ENCODE measurements at places on chromosomes 3 and 15.

- DNase-seq: no peak
Observed at GRCh38 chr15:73366766-73367623, 1.8 kb downstream of the HCN4 start.

DNA sequence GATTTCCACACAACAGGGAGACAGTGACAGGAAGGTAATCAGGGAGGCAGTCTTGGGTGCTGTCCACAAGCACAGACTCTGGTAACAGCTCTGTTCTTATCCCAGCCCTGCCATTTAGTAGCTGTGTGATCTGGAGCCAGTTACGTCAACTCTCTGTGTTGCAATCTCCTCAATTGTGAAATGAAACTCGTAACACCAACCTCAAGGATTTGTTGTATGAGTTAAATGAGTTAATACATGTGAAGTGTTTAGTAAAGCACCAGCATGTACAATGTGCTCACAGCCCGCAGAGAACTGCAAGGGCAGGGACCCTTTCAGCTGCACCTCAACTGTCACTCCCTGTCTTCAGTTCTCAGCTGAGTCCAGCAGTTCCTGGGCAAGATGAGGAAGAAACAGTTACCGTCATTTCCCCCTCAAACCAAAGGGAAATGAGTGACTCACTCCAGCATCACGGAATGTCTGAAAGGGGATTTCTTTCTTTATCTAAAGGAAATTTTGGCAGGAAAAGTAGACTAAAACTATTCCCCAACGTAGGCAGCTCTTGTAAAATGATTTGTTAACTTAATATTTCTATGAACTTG, 39.9 kb upstream of the MB21D2 start:
- no peak for DNase-seq

GRCh38 chr15:56234804-56235203, 8.9 kb downstream of the RFX7 start:
- no peak for DNase-seq

DNA sequence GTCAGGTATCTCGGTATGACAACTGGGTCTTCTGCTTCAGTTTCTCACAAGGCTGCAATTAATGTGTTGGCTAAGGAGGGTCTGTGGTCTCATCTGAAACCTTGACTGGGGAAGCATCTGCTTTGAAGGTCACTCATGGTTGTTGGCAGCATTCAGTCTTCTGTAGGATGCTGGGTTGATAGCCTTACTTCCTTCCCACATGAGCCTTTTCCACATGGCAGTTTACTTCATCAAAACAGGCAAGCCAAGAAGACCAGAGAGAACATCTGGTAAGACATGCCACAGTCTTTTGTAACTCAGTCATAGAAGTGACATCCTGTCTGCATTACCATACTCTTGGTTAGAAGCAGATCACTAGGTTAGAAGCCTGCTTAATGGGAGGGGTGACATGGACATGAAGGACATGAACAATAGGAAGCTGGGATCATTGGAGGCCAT, 49.5 kb downstream of the CMC1 start:
- DNase-seq: no peak

- DNase-seq: no peak
Observed at GRCh38 chr3:160180581-160181216, 44.5 kb upstream of the C3orf80 start.

- no peak for DNase-seq
Observed at GRCh38 chr3:141146979-141147470, 84.6 kb upstream of the PXYLP1 start.

- DNase-seq: no peak
Observed at GRCh38 chr15:57495041-57495440, 96.7 kb upstream of the MYZAP start.

DNA sequence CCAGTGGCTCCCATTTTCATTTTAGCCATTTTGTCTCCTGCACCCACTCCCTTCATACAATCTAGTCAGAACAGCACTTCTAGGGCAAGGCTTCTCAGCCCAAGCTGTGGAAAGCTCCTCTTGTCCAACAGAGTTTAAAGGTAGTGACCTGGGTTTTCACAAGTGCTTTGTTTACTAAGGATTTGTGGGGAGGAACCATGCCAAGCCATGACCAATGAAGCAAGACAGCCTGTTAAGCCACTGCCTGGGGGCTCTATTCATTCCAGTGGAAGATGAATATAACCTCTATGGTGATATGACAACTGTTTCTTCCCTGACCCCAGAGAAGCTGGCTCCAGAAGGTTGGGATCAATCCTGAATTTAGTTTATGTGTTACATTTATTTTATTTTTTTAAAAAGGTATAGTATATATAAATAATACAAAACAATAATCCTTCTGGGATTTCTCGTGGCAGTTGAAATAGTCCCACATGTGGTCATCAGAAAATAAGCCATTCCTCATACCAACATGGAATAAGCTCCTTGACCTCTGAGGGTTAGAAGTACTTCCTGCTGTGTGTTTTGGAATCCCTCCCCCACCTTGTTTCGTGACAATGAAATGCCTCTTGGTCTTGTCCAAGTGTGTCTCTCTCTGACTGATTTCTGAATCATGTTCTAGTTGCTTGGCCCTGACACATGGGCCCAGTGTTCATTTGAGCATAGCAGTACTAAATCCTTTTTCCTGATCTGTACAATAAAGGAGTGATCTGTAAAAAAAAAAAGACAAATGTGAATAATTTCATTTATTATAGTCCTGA, 13.3 kb upstream of the THUMPD3 start:
- DNase-seq: no peak

DNA sequence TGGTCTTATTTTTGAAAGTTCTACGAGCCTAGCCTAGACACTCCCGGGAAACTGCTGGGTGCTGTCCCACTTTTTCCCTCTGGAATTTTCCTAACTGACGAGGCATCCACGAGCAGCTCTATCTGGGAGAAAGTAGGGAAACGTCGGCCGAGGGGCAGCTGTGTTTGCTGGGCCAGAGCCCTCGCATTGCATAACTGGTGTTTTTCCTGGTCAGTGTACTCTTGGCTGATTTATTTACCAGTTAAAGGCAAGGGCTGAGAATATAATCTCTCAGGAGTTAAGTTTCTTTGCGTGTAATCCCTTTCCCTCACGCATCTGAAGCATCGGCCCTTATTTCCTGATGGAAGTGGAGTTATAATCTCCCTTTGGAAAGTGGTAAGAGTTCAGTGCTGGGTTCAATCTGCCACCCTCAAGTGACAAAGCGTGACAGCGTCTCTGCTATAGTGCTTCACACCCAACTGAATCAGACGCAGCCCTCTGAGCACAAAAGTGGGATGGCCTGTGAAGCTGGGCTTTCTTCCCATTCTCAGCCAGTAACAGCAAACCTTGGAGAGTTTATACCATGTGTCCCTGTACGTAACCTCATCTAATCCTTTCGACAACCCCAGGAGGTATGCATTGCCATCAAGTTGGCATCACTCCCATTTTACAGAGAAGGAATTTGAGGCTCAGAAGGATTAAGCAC, 311.5 kb downstream of the RORA start:
- DNase-seq: no peak

DNA sequence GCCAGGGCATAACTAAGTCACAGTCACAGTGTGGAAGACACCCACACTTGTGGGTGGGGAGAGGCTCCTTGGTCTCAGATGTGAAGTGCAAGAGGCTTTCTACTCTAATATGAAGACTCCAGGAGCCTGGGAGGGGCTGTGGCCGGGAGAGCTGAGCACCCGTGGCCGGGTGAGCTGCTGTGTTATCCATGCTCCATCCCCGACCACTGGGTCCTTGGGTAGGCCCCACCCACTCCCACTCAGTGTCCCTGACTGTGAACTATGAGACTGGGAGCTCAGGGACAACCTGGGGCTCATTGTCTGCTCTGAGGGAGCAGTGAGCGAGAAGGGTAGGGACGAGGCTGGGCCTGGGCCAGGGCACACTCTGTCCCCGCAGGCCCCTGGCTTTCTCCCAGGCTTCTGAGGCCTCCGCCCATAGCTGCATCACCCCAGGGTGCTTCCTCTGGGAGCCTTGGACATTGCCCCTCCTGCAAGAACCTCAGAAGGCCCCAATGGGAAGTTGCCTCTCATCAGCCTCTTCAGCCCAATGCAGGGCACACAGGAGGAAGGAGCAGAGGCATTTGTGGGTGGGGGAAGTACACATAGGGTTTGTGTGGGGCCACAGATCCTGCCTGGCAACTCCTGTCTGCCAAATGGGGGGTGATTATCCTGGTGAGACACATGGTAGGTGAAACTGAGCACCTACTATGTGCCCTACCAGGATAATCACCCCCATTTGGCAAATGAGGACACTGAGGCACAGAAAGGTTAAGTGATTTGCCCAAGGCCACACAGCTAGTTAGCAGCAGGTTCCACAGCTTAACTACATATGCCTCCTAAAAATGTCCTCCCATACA, 2.4 kb downstream of the ANPEP start:
- DNase-seq: no peak

DNA sequence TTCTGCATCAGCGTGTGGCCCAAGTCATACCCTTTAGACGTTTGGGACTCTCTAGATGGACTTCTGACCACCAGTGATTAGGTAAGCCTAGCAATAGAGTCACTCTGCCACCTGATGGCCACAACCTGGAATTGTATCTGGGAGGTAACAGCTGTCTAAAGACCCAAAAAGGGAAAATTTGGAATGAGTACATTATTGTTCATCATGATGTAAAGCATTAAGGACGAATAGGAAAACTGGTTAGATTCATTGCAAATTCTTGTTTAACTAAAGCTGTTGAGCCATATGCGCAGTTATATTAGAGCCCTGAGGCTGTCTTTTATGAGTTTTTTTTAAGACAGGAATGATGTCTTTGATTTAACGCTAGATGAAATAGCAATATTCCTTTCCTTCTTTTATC, 63.6 kb downstream of the FAM81A start:
- DNase-seq: no peak

DNA sequence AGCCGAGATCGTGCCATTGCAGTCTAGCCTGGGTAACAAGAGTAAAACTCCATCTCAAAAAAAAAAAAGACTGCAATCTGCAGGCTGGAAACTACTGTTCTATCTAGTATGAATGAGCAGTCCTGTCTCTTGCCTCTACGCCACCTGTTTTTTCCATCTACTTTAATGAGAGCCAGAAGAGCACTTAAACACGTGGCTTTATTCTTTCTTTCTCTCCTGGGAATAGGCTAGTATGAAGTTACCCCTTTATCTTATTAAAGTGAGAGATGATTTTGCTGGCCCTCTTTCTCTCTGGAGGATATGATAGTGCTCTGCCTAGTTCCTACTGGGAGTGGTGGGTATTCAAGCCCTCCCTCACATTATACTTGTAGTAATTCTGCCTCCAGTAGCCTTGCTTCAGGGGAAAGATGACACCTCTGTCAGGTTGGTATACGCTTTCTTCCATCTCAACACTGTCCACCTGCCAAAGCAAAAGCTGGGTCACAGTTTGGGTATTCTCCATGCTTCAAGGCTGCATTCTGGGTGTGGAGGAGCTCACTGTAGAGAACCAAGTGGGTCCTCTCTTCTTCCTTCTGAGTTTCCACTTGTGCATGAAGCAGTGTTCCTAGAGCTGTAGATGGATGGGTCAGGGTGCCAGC, 17.8 kb downstream of the MAPKBP1 start:
- no peak for DNase-seq

DNA sequence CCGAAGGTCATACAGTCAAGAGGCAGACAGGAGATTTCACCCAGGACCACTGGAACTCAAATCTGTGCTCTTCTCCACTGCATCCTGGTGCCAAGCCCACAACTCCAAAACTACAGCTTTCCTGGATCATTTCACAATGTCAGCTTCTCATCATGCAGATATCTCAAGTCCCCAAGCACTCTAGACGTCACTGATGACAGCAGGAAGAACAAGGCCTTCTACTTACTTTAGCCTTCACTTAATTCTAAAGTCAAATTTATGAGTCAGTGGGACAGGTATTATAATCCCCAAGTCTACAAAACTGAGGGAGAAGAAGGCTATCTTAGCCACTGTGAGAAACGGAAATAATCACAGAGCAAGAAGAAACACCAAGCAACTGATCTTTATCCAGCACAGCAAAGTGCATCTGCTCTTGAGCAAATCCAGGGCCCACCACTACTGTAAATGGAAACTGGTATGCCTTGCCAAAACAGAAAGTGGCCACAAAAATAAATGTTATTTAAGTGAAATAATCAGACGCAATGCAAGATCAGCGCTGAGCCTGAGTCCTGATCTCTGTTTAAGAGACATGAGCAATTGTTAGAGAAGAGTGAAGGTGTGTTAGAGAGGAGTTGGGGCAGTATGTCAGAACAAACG, 928 bp downstream of the RAD18 start:
- DNase-seq: no peak

GRCh38 chr3:175105066-175105465, 245.9 kb downstream of the NAALADL2 start:
- no peak for DNase-seq

GRCh38 chr3:31295150-31295765, 237.5 kb upstream of the STT3B start:
- no peak for DNase-seq

DNA sequence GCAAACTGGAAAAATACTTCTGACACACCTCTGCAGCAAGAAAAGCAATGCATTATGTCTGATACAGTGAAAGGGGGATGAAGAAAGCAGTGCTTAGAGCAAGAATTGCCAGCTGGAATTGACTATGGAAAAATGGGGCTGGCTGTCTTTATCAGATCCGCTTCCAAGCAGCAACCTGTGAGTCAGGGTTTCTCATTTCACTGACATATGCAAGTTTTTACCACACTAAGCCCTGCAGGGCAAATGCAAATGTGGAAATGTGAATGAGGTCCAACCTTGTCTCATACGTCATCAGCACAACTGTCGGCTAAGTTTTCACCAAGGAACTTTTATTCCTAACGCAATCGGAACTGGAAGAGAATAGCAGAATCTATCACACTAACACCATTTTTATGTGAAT, 172.5 kb upstream of the GADL1 start:
- DNase-seq: no peak

DNA sequence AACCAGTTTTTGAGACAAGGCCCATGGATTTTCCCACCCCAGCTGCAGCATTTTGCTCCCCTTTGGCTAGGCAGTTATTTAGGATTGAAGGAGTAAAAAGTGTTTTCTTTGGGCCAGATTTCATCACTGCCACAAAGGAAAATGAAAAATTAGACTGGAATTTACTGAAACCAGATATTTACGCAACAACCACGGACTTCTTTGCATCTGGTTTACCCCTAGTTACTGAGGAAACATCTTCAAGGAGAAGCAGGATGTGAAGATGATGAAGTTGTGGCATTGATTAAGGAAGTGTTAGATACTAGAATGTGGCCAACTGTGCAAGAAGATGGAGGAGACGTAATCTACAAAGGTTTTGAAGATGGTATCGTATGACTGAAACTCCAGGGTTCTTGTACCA, 165.2 kb upstream of the MYRIP start:
- no peak for DNase-seq

- DNase-seq: no peak
Observed at GRCh38 chr3:127646501-127647046, 17.6 kb downstream of the PODXL2 start.

- no peak for DNase-seq
Observed at GRCh38 chr3:28746990-28747389, 398.4 kb upstream of the AZI2 start.

GRCh38 chr3:25349095-25349494, 79.0 kb upstream of the RARB start:
- no peak for DNase-seq

GRCh38 chr3:76321614-76322013, 536.3 kb upstream of the ZNF717 start:
- DNase-seq: no peak

Measured in stimulated activated CD4-positive, alpha-beta T cell treated with anti-CD3 and anti-CD28 coated beads, Interleukin-4, amount 100 ng/mL, for 4 hours (primary cell).